Gastrocnemius medialis (tissue), 4 donors: ENCODE measurements at places on chromosomes 5 and 9. TPM values are rescaled to one million over a fixed set of nuclear protein-coding genes. Genes with fewer than 3 reads are reported as not detected.

DNA sequence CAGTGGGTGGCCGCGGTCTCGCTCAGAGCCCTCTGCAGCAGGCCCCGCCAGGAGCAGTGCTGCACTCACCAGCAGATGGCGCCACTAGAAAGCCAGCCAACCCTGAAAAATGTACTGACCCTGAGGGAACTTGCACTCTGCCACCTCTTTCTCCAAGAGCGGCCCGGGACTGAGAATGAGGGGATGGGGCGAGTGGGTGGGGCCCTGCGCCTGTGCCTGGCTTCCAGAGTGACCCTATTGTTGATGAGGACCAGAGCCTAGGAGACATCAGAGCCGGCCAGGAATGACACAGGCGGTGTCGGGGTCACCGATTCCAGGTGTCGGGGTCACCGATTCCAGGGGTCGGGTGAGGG, 2.9 kb upstream of the IL17B start:
- no peak overlapping the region for H3K4me3 ChIP-seq
- peak; percentile 62 for DNase-seq
- H3K27ac ChIP-seq: peak overlapping the region; percentile 76

DNA sequence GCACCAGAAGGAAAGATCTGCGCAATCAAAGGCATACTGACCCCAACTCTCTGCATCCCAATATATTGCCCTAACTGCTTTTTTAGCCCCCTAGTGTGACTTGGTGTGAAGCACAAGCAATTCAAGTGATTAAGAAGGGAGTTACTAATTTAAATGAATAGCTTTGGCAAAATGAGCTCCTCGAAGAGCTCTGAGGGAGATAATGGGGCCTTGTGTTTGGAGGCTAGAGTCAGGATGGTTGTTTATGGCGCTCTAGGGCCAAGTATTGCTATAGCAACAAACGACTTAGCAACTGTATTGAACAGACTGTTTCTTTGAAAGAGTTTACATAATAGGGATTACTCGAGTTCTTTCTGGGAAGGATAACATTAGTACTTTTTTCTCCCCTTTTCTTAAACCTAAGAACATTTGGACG, 11.5 kb upstream of the C5orf58 start:
- no peaks in the 10 kb centered on the region for H3K36me3 ChIP-seq
- H3K27me3 ChIP-seq: no peaks in the 10 kb centered on the region
- H3K27ac ChIP-seq: no peak overlapping the region
- no peak overlapping the region for H3K4me3 ChIP-seq

Gene NUTM2F
- total RNA-seq: not detected

DNA sequence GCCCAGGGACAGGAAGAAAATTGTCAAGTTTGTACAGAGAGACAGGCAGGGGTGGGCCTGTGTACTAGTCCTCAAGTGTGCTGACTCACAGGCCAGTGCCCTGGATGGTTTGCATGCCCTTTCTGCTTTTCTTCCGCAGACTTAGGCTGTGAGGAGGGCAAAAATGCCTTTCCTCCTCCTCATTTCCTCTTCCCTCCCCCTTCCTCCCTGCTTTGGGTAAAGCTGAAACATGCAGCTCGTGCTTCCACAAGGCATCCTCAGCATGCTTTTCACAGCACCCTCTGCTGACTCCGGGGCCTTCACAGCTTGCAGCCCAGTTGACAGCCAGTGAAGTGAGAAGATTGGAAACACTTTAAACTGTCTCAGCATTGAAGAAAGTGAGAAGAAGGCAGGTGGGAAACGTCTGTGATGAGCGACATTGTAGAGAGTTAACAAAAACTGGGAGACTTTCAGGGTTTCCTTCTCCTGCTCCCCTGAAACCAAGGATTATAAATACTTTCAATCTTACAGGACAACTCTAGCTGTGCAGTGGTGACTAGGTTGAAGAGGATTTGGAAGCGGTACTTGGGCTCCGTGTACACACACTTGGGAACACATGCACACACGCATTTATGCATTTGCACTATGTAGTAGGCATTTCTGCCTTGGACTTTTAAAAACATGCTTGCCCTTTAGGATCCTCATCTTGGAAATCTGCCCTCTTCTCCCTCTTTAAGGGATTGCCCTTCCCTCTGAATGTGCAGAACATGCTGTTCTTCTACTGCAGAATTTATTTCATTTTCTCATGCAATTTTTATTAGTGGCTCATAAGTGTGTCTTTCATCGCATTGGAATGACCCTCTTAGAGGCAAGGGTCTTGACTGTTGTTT, 138.8 kb downstream of the GRIA1 start:
- no peak for DNase-seq
- H3K27ac ChIP-seq: no peak overlapping the region
- H3K36me3 ChIP-seq: no peaks in the 10 kb centered on the region
- H3K27me3 ChIP-seq: no peaks in the 10 kb centered on the region
- no peaks in the 10 kb centered on the region for H3K4me1 ChIP-seq
- H3K4me3 ChIP-seq: no peak overlapping the region

GRCh38 chr9:125407974-125408900, 146.6 kb downstream of the GAPVD1 start:
- peaks cover 3% of the 10 kb centered on the region for H3K4me1 ChIP-seq
- H3K4me3 ChIP-seq: peak overlapping the region; percentile 50
- peaks cover 17% of the 10 kb centered on the region for H3K27me3 ChIP-seq
- H3K27ac ChIP-seq: no peak overlapping the region
- peak; percentile 30 for DNase-seq

Gene CORO2A
- 0.42 TPM for total RNA-seq
